Aorta (tissue), 5 donors: ENCODE measurements at places on chromosomes 4 and X. TPM values are rescaled to one million over a fixed set of nuclear protein-coding genes. Genes with fewer than 3 reads are reported as not detected.
A peak's percentile ranks its signal among the peaks of the same experiment; 100 is the strongest.

DNA sequence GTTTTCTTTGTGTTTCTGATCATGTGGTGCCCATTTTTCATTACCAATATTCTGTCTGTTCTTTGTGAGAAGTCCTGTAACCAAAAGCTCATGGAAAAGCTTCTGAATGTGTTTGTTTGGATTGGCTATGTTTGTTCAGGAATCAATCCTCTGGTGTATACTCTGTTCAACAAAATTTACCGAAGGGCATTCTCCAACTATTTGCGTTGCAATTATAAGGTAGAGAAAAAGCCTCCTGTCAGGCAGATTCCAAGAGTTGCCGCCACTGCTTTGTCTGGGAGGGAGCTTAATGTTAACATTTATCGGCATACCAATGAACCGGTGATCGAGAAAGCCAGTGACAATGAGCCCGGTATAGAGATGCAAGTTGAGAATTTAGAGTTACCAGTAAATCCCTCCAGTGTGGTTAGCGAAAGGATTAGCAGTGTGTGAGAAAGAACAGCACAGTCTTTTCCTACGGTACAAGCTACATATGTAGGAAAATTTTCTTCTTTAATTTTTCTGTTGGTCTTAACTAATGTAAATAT, 110.4 kb downstream of the IL13RA2 start:
- DNase-seq, result no peak

- DNase-seq, result no peak
These were observed 72.2 kb upstream of the ELOVL6 start for GRCh38 chr4:110270492-110271197.

DNA sequence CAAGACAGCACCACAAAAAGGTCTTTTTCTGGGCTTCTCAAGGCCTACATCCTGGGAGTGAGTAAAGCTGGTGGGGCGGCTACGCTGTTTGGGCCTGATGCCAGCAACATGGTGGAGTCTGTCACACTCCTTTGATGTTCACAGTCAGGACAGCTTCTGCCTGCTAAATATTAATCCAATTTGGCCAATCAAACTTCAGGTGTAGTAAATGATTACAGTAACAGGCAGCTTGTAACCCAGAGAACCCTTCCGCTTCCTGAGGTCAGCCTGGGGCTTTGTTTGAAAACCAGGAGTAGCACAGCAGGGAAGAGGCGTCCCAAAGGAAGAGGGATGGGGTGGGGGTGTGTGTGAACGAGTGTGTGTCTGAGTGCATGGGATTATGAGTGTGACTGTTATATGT, 220.4 kb downstream of the MAML3 start:
- no peak for DNase-seq

DNA sequence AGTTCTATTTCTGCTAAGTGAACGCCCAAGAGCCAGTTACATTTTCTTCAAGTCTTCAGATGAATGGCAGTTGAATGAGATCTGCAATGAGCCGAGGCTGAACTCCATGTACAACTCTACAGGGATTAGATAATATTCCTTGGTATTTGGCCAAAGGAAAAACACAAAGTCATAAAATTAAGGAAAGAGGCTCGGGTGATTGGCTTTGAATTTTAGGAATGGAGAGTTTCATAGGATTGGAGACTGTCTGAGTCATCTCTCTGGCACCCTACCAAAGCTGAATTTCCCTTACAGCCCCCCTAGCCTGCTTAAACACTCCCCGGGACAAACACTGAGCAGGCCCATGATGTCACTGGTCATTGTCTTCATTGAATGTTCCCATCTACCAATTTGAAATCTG, 188.0 kb upstream of the C1QTNF7 start:
- no peak for DNase-seq

DNA sequence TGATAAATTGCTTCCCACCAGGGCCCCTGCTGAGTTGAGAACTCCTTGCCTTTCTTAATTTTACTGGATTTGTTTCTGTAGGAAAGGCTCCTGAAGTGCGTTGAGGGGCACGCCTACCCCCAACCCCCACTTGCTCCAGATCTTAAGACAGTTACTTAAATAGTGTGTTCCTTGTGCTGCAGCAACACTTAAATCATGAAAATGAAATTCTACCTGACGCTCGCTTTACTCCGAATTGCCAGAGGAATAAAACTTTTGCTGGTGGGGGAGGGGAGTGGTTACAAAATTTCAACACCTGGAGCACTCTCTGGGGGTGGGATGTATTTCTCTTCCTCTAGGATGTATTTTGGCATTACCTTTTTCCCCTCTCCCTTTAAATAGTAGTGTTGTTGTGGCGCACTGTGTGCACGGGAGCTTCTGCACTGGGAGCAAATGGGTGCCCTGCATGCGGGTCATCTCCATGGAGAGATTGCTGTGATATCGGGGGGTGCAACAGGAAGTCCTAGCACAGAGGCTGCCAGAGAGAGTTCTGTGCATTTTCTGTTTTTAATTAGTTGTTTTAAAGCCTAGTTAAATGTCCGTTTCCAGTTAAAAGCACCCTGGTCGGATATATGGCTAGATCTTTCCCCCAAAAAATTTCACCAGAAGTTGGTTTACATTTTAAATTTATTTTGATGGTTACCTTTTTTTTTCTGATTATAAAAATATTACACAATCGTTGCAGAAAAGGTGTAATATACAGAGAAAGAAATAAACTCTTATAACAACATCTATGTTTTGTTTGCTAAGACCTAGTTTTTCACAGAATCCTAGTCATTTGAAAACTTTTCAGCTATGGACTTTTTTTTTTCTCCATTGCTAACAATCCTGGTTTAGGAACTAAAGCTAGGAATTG, 207.7 kb downstream of the SOWAHB start:
- no peak for DNase-seq

- DNase-seq, result no peak
These were observed 3.6 kb downstream of the SASH3 start for GRCh38 chrX:129783291-129783713.

GRCh38 chr4:94559351-94559806, 107.6 kb downstream of the PDLIM5 start:
- DNase-seq, result no peak

GRCh38 chr4:3444351-3445110, 2.8 kb downstream of the HGFAC start:
- DNase-seq, result no peak

DNA sequence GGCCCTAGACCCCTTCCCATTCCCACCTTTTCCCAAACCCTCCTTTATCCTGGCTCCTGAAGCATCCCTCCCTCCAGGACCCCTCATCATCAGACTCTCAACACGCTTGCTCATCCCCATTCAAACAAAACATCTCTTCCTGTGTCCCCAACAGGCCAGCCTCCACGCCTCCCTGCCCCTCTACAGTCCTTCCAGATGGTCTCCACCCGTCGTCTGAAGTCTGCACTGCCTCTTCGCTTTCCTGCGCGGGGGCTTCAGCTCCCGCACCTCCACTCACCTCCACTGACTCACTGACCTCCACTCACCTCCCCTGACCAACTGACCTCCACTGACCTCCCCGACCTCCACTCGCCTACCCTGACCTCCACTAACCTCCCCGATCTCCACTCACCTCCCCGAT, 39.8 kb downstream of the JAKMIP1 start:
- peak; percentile 36 for DNase-seq

DNA sequence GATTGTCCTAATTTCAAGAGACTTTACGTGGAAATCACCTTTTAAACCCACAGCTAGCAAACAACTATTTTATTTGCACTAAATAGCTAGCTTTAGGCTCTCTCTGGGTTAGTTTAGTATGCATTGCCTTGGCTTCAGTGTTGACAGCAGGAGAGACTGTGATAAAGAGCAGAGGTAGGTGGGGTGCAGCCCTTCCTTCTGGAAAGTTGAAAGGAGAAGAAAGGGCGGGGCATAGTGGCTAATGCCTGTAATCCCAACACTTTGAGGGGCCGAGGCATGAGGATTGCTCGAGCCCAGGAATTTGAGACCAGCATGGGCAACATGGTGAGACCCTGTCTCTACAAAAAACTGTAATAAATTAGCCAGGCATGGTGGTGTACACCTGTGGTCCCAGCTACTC, 29.0 kb upstream of the TMEM154 start:
- no peak for DNase-seq

DNA sequence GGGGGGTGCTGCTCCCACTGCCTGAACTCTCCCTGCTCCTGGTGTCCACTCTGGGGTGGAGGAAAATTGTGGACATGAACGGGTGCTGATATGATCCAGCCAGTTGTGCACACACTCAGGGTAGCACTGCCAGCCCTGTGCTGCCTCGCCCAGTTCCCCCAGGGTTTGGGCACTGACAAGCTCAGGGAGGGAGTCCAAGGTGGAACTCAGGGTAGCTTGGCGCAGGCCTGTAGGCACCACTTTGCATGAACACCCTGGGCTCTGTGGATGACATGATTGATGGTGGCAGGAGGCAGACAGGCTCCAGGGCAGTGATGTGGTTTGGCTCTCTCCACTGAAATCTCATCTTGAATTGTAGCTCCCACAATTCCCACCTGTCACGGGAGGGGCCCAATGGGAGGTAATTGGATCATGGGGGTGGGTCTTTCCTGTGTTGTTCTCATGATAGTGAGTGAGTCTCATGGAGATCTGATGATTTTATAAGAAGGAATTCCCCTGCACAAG, 572.0 kb upstream of the PABPC4L start:
- no peak for DNase-seq

GRCh38 chrX:2710041-2710840, 19.1 kb downstream of the CD99 start:
- DNase-seq, result no peak

DNA sequence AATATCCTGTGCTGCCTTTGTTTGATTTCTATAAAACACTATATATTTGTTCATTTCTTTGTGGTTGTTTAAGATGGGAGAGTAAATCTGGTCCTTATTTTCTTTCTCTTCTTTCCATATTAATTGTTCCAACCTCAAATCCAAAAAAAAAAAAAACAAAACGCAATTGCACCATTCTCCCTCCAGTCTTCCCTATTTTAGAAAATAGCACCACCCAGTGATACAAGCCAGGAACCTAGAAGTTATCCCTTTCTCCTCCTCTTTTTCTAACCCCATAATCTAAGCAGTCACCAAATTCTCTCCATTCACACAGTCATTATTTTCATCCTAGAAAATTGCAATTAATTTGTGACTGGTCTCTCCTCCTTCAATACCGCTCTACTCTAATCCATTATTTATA, 107.8 kb downstream of the GABRA3 start:
- DNase-seq, result no peak

- DNase-seq, result no peak
These were observed 25.8 kb upstream of the RPL39 start for GRCh38 chrX:119817130-119817690.

- DNase-seq, result no peak
These were observed 264.7 kb upstream of the AGA start for GRCh38 chr4:177706916-177707315.

GRCh38 chr4:121923306-121923705, 28.6 kb downstream of the TRPC3 start:
- no peak for DNase-seq

- DNase-seq, result no peak
These were observed 76.2 kb downstream of the MTMR1 start for GRCh38 chrX:150769408-150769807.

DNA sequence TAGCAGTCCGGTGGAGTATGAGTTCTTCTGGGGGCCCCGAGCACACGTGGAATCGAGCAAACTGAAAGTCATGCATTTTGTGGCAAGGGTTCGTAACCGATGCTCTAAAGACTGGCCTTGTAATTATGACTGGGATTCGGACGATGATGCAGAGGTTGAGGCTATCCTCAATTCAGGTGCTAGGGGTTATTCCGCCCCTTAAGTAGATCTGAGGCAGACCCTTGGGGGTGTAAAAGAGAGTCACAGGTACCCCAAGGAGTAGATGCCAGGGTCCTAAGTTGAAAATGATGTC, 852 bp downstream of the MAGEH1 start:
- no peak for DNase-seq

- DNase-seq, result peak; percentile 63
These were observed 497 bp downstream of the HPGD start for GRCh38 chr4:174521800-174522182.

GRCh38 chrX:13897566-13897965, 80.7 kb upstream of the GPM6B start:
- DNase-seq, result no peak

DNA sequence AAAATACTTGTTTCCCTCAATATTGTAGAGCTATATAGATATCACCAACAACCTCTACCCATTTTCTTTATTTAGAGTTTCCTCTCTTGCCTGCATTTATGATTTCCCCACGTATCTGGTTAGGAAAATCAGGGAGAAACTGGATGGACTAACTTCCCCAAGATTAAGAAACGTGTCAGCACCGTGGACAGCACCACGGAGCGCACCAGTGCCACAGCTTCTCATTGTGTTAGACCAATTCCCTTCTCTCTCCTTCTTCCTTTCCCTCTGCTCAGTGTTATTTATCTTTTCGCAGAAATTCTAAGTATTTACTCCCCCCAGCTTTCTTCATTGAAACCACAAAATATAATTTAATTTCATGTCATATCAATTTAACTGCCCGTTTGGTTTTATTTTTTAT, 568.6 kb upstream of the BOD1L1 start:
- peak; percentile 73 for DNase-seq

- DNase-seq, result no peak
These were observed 31.4 kb upstream of the RELL1 start for GRCh38 chr4:37717576-37717975.

- DNase-seq, result no peak
These were observed 665.5 kb downstream of the TLL1 start for GRCh38 chr4:166538491-166539005.

- no peak for DNase-seq
These were observed 11.7 kb upstream of the PTPN13 start for GRCh38 chr4:86582410-86582809.

DNA sequence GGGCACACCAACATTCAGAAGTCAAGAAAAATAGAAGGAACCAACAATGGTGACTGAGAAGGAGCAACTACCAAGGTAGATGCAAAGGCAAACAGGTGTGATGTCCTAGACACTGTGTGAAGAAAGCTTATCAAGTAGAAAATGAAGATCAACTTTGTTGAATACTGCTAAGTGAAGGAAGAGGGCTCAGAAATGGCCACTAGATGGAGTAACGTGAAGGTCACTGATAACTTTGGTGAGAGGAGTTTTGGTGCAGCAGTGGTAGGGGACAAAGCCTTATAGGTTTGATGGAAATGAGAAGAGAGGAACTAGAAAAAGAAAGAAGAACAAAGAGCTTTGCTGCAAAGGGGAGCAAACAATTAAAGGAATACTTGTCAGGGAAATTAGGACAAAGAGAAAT, 23.5 kb downstream of the OTC start:
- DNase-seq, result no peak

DNA sequence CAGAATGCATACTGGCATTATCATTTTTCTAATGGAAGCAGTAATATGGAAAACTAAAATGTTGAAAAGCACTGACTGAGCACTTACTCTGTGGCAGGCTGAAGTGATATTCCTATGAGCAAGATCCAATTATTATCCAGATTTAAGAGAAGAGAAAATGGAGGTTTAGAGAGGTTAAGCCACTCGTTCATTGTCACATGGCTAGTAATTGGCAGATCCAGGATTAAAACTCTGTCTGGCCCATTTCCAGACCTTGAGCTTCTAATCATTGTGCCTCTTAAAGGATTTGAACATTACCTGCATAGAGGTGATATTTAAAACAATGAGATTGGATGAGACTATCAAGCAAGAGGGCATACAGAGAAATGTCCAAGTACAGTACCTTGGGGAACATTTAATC, 80.6 kb downstream of the MFAP3L start:
- DNase-seq, result no peak

- no peak for DNase-seq
These were observed 141.8 kb downstream of the JADE1 start for GRCh38 chr4:128951316-128951715.

Gene FHIP1A
- 6.2 TPM for total RNA-seq

Gene RAB40AL
- 2.9 TPM for total RNA-seq

Gene MAGEE2
- total RNA-seq, result 0.69 TPM

Gene SLC49A3
- 20.0 TPM for total RNA-seq

Gene PCDH7
- total RNA-seq, result 232 TPM

Gene SLC9B1
- total RNA-seq, result 1.6 TPM
